Stimulated activated CD8-positive, alpha-beta memory T cell treated with anti-CD3 and anti-CD28 coated beads, Interleukin-15, amount 100 ng/mL, for 24 hours (primary cell): ENCODE measurements at places on chromosomes 12 and 14.

GRCh38 chr12:17110316-17110715 is 504.4 kb upstream of the LMO3 start:
- DNase-seq = no peak

GRCh38 chr14:64681796-64682710 is 22.2 kb upstream of the PLEKHG3 start:
- no peak for DNase-seq

DNA sequence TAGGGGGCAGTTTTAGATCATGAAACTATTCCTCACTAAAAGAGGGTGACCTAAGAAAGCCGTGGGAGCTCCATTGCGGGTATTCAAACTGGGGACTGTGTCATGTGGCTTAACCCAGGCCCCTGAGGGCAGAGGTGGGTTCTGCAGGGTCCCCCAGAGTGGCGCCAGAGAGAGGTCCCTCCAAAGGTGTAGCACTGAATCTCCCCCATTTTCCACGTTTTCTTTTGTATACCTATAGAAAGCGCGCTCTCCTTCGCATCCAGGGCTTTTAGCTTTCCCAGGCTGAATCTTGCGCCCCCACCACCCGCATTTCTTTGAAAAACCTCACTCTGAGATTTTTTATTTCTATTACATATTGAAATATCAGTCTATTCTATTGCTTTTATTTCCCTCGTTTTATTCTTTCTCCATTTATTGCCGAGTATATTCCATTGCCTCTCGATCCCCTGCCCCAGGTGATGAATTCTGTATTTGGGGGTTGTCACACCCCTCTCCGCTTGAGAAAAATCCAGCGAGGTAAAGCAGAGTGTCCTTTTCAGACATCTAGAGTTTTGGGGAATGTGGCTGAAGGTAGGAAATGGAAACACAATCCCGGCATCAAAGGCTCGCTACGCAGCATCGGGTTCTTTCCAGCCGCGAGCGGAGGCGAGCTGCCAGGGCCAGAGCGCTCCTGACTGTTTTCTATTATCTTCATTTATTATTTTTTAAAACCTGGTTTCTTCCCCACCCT is 870 bp upstream of the HOXC13 start:
- no peak for DNase-seq

DNA sequence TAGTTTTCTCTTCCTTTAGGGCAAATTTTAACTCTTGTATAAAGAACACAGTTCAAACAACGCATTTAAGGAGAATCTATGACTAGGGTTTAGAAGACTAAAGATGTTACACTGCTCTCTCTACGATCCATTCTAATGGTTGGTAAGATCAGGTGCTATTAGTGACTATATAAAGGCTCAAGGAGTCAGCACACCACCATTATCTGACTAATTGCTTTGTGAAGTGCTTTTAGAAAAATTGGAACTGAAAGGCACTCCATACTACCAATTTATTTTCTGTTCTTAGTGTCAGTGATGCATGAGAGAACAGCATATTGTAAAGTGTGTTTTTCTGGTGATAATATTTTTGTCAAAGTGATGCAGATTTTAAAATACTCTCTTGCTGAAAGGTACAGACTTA is 136.8 kb downstream of the SYT1 start:
- DNase-seq = no peak

DNA sequence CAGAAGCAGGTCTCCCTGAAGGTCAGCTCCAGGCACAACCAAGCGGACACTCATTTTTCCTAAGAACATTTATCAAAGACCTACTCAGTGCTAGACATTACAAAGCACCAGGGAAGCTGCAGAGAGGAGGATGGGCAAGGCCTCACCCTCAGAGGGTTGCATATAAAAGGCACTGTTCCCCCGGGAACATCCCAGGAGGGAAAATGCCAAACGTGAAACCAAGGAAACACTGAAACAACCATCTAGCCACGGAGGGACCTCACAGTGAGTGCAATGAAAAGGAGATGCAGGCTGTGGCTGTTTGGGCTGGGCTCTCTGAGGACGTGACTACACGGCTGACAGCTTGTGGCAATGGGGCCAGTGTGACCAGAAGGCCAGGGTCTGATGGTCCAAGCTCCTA is 117.4 kb upstream of the VASH1 start:
- no peak for DNase-seq

- no peak for DNase-seq
Measured at GRCh38 chr14:72809063-72809462, 84.8 kb downstream of the DPF3 start.

- DNase-seq = no peak
Measured at GRCh38 chr14:85587151-85587711, 57.3 kb downstream of the FLRT2 start.

DNA sequence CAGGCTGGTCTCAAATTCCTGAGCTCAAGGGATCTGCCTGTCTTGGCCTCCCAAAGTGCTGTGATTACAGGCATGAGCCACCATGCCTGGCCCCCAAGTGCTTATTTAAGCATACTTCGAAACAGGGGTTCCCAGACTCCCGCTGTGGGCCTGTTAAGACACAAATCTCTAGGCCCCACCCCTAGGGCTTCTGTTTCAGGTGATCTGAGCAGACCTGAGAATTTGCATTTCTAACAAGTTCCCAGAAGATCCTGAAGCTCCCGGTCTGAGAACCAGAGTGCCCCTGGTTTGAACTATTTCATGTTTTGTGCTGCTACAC is 25.0 kb downstream of the GCH1 start:
- DNase-seq = no peak

GRCh38 chr14:76918782-76919394 is 92.7 kb downstream of the LRRC74A start:
- no peak for DNase-seq

- DNase-seq = no peak
Measured at GRCh38 chr14:68741839-68742470, 50.9 kb downstream of the ZFP36L1 start.

DNA sequence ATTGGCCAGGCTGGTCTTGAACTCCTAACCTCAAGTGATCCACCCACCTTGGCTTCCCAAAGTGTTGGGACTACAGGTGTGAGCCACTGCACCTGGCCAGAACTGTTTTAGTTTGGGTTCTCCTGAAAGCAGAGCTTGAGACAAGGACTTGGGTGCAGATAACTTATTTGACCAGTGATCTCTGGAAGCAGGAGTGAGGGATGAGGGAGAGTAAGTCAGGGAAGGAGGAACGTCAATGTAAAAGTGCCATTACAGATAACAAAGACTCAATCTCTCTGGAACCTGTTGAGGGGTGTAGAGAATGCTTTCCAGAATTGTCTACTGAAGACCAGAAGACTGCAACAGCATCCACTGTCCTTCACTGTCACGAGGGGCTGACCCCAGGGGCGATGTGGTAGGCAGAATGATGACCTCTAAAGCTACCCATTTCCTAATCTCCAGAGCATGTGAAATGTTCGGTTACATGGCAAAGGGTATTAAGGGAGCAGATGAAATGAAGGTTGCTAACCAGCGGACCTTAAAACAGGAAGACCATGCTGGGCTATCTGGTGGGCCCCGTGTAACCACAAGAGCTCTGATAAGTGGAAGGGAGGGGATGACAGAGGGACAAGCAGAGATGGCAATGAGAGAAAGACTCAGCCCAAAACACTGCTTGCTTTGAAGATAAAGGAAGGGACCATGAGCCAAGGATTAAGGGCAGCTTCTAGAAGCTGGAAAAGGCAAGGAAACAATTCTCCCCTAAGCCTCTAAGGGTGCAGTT is 207.8 kb downstream of the RBM19 start:
- no peak for DNase-seq

GRCh38 chr14:78851189-78851588 is 681.0 kb downstream of the NRXN3 start:
- no peak for DNase-seq

GRCh38 chr14:65258391-65258790 is 154.1 kb upstream of the FUT8 start:
- no peak for DNase-seq

- no peak for DNase-seq
Measured at GRCh38 chr14:75456997-75457335, 29.1 kb downstream of the JDP2 start.

- DNase-seq = no peak
Measured at GRCh38 chr14:77314539-77315457, 5.9 kb downstream of the POMT2 start.

DNA sequence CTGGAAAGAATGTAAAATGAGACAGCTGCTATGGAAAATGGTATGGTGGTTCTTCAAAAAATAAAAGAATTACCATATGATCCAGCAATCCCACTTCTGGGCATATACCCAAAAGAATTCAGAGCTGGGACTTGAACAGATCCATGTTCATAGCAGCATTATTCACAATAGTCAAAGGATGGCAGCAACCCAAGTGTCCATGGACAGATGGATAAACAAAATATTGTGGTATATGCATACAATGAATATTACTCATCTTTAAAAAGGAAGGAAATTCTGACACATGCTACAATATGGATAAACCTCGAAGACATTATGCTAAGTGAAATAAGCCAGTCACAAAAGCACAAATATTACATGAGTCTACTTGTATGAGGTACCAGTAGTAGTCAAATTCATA is 9.1 kb downstream of the RAB2B start:
- no peak for DNase-seq

- no peak for DNase-seq
Measured at GRCh38 chr12:131940141-131940547, 9.6 kb upstream of the EP400 start.

DNA sequence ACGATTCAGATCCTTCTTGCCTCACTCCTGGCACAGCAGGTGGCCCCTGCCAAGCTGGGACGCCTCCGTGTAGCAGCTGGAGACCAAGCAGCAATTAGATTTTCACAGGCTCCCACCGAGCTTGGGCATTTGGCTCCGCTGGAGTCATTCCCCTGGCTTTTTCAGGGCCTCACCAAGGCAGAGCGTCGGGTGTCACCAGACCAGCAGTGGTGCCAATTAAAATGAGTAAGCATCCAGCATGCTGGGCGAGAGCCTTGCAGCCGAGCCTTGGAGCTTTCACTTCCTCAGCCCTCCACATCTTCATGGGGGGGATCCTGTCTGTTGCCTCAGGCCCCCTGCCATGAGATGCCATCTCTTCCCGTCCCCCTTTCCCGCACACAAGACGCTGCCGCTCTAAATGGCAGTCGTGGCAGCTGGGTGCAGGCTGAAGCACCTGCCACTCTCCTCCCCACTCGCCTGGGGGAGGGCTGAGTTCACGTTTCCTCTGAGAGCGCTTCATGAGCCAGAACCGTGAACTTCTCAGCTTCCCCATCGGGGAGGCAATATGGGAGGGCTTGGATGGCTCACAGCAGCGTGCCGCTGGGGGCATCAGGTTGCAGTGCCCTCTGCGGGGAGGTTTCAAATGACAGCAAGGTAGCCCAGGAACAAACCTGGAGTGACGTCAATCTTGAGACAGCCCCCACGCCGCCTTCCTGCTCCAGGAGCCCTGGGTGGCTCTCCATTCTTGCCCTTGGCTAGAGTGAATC is 11.7 kb downstream of the TPCN1 start:
- peak; percentile 18 for DNase-seq

- DNase-seq = no peak
Measured at GRCh38 chr12:131825146-131825892, 2.9 kb upstream of the MMP17 start.

- DNase-seq = no peak
Measured at GRCh38 chr12:18718462-18718861, 19.4 kb downstream of the PLCZ1 start.

DNA sequence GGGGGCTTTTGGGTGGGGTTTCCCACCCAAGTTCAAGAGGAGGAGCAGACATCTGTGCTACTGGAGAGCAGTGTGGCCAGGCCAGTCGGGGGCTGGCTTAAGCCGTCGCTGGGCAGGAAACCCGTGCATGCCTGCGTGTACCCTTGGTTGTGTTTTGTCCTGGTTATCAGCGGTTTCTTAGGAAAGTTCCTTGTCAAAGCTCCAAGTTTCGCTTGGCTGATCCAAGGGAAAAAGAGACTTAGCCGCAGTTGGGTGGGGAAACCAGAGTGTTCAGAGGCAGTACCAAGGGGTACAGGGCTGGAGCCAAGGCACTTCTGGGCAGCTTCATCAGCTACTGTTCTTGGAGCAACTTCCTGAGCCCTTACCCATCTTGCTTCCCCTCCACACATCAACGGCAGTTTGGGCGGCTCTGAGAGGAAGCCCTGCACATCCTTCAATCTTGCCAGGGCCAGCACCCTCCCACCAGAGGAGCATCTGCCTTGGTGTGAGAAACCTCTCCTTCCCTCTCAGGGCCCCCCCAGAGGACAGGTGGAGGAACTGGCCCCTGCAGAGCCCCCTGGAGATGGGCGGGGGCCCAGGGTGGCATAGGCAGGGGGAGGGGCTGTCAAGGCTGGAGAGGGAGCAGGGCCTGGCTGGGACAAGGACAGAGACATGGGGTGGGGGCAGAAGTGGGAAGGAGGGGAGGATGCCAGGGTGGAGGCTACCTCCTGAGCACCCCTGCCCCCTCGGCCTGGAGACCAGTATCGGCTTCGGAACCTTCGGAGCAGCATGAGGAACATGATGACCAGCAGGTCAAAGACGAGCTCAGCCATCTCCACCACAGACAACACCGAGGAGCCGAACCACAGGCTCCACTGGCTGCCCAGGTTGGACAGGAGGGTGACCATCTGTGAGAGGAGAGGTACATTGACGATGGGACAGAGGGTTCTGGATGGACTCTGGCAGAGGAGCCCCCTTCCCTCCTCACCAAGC is 5.8 kb upstream of the TNFRSF1A start:
- DNase-seq = no peak

DNA sequence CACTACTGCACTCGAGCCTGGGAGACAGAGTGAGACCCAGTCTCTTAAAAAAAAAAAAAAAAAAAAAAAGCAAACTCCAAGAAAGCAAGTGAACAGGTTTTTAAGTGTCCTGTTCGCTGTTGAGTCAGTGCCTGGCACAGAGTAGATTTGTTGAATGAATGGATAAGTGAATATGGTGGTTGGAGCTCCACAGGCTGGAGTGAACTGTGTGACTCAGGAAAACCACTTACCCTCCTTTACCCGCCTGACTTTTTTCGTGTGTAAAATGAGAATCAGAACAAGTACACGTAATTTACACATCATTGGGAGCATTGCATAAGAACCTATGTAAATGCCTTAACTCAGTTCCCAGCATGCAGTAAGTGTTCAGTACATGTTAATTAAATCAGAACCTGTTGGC is 24.0 kb upstream of the ESRRB start:
- DNase-seq = no peak

DNA sequence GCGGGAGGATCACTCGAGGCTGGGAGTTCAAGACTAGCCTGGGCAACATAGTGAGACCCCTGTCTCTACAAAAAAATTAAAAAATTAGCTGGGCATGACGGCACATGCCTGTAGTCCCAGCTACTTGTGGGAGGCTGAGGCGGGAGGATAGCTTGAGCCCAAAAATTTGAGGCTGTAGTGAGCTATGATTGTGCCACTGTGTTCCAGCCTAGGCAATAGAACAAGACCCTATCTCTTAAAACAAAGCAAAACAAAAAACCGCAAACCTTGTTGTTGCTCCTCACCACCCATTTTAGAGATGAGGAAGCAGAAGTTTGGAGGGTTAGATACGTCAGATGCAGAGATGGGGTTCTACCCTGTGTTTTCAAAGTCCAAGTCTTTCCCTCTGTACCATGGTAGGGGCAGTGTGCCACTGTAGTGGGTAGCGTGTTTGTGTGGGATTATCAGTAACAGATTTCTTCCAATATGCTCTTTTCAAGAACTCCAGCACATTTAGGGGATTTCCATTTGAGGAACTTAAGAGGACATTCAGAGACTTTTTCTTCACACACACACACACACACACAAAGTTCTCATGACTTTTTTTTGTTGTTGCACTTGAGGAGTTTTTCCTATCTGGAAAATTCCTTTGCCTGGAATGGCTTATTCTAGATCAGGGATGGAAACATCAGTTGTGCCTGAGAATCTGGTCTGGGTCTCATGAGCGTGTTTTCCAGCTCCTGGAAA is 186.5 kb downstream of the CHST11 start:
- DNase-seq = no peak

- DNase-seq = no peak
Measured at GRCh38 chr14:74645756-74646470, 33.9 kb upstream of the LTBP2 start.
